ENCODE measurements at places on chromosomes 1 and 21.

DNA sequence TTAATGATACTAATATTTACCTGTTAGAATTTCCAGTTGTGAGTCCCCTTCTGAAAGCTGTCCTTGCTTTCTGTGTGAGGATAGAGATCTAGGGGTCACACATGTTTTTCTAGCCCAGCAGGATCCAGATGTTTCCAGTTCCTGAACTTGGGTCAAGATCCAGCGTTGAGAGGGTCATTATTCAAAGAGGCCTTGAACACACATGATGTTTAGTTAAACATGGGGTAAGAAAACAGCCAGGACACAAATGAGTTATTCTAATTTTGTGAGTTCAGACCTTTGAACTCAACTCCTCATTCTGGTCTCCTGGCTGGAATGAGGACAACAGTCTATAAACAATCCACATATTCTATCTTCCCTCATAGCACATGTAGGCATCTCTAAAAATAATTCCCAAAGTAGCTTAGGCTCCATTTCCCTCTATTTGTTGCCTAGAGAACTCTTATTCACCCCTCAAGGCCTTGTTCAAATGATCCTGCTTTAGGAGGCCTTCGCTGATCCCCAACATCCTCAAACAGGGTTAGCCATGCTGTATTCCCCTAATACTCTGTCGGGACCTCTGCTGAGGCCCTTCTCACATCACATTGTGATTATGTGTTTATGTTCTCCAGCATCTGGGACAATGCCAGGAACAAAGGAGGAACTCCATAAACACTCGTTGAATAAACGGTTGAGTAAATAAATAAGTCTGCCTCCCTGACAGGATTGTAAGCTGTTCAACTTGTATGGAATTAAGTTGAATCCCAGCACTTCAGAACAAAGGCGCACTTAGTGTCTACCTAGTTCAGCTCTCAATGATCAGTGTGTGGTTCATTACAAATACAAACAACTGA lies 15.0 kb upstream of the KCNN3 start:
- peak; percentile 77 for DNase-seq

DNA sequence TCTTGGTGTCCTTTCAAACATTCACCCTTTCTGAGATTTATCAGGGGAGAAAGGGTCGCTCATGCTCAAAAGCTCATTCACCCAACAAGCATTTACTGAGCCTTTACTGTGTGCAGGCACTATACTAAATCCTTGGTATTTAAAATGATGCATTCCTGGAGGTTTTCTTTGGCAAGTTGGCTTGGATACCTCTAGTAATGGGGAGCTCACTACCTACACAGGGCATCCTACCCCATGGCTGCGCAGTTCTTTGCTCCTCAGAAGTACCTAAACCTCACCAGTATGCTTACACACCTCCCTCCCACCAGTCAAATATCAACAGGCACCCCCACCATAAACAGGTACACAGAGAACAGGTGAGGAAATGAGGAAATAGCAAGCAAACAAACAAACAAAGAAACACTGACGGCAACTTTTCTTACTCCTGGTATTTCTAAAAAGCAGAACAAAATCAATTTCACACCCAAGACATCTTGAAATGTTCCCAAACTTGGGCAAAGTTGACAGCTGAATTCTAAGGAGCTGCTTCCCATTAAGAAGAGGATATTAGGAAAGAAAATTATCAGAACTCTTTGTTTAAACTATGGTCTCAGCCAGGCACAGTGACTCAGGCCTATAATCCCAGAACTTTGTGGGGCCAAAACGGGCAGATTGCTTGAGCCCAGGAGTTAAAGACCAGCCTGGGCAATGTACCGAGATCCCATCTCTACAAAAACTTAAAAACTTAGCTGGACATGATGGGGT lies 104.8 kb downstream of the PSMG1 start:
- DNase-seq, result no peak

- DNase-seq, result no peak
Measured at GRCh38 chr1:229243638-229244037, 27.3 kb upstream of the RAB4A start.

GRCh38 chr1:34858901-34859445 lies 576 bp downstream of the SMIM12 start:
- no peak for DNase-seq

- no peak for DNase-seq
Measured at GRCh38 chr1:159933347-159933746, 8.0 kb upstream of the TAGLN2 start.

- no peak for DNase-seq
Measured at GRCh38 chr1:84941843-84942242, 48.8 kb upstream of the LPAR3 start.

DNA sequence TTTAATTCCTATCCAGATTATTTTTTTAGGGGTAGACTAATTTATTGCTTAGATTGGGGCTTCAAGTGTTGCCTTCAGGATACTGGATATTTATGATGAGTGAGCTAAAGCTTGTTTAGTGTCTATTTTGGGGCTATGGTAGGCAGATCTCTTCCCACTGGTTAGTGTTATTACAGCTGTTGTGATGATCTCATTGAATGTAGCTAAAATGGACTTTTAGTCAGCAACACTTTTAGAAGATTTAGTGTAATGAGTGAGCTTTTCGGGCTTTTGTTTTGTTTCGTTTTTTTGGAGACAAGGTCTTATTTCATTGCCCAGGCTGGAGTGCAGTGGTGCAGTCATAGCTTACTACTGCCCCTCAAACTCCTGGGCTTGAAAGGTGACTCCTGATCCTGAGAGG lies 14.2 kb downstream of the THRAP3 start:
- DNase-seq, result no peak

- DNase-seq, result no peak
Measured at GRCh38 chr1:167127661-167128060, 33.8 kb downstream of the STYXL2 start.

DNA sequence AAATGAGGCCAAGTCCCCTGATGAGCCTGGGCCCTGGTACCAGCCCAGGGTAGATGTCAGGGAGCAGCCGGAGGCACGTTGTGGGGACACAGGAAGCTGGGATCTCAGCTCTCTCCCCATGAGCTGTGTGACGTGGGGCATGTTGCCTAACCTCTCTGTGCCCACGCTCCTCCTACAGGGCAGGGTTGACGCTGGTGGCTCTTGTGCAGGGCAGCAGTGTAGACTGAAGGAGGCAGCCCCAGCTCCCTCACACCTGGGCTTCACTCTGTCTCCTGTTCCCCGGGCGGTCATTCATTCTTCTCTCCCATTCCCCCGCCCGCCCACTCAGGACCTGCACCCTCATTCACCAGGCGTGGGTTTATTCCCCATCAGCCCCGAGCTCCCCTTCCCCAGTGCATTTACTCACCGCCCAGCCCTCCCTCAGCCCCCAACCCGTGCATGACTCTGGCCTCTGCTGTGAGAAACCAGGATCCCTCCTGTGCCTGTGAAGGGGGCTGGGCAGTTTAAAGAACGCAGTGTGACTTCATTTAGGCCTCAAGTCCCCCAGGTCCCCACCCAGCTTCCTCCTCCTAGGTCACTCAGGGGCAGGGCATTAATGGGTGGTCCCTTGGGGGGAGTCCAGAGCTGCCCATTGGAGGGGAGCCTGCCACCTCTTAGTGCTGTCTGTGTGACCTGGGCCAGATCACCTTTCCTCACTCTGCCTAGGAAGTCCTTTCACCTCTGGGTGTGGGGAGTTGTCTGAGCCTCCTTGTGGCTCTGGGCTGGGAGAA lies 285.7 kb downstream of the PTPRU start:
- DNase-seq, result no peak

GRCh38 chr1:198906739-198907422 lies 268.0 kb downstream of the PTPRC start:
- DNase-seq, result no peak

DNA sequence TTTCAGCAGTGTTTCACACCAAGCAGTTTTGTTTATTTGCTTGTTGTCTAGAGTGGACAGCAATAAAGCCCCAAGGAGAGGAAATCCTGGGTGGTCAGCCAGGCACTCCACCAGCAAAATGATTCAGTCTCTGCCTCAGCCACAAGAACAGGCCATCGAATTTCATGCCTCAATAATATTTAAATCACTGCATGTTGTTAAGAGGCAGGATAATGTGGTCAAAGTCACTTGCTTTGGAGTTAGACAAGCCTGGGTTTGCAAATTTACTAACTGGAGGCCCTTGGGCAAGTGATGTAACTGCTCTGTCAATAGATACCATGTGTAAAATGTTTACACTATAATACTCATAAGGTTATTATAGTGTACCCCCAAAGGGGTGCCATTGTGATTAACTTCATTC lies 349.6 kb downstream of the LMO4 start:
- peak; percentile 87 for DNase-seq

GRCh38 chr1:157993147-157993917 lies at the start of gene KIRREL1:
KIRREL1 (plus strand) TSS chr1:157993645; CDS start chr1:157993677, 32 bp downstream.
- no peak for DNase-seq

DNA sequence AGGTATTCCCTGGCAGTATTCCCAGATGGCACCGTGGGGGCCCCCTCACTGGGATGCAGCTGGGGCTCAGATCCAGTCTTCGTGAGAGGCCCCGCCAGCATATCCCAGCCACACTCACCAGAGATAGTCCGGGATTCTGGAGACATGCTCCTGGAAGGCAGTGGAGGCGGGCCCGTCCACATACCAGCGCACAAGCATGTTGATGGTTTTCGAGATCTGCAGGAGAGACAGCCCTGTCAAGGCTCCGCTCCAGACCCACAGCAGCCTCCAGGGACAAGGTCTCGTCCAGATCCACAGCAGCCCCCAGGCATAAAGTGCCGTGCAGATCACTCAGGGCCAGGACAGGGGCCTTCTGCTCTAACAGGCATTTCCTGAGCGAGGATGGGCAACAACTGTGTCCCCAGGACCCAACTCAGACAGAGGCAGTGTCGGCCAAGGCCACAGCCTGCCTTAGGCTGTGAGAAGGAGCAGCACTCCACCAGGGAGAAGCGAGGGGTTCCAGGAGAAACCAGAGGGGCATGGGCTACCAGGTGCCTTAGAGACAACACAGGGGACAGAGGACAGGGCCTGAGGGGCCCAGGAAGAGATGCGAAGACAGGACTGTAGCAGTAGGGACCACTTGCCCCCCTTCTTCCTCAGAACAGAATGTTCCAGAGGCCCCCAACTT lies 14.8 kb downstream of the LSS start:
- no peak for DNase-seq

- no peak for DNase-seq
Measured at GRCh38 chr1:61459345-61459744, 265.6 kb downstream of the TM2D1 start.

- DNase-seq, result no peak
Measured at GRCh38 chr21:24148461-24148860, 1458.8 kb downstream of the MRPL39 start.

GRCh38 chr1:53061859-53062707 lies at the start of gene PODN:
PODN (plus strand) TSS chr1:53062213; CDS start chr1:53069856, 7,643 bp downstream.
- no peak for DNase-seq

- no peak for DNase-seq
Measured at GRCh38 chr1:31943546-31944184, 5.5 kb upstream of the PTP4A2 start.

DNA sequence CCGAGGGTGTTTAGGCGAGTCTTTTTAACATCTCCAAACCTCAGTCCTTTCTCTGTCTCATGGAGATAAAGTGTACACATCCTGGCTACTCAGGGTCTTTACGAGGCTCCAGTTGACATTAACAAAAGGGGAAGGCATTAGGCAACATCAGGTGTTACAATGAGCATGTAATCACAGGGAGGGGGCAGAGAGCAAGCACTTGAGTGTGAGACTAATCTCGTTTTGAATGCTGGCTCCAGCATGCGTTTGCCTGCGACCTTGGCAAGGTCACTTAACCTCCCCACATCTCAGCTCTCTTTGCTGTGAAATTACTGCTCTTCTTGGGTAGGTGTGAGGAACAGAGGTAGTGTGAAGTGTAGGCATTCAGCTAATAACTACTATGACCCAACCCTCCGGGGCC lies 3.1 kb downstream of the TNNT2 start:
- no peak for DNase-seq

- DNase-seq, result no peak
Measured at GRCh38 chr1:73604739-73605138, 593.2 kb downstream of the LRRIQ3 start.

DNA sequence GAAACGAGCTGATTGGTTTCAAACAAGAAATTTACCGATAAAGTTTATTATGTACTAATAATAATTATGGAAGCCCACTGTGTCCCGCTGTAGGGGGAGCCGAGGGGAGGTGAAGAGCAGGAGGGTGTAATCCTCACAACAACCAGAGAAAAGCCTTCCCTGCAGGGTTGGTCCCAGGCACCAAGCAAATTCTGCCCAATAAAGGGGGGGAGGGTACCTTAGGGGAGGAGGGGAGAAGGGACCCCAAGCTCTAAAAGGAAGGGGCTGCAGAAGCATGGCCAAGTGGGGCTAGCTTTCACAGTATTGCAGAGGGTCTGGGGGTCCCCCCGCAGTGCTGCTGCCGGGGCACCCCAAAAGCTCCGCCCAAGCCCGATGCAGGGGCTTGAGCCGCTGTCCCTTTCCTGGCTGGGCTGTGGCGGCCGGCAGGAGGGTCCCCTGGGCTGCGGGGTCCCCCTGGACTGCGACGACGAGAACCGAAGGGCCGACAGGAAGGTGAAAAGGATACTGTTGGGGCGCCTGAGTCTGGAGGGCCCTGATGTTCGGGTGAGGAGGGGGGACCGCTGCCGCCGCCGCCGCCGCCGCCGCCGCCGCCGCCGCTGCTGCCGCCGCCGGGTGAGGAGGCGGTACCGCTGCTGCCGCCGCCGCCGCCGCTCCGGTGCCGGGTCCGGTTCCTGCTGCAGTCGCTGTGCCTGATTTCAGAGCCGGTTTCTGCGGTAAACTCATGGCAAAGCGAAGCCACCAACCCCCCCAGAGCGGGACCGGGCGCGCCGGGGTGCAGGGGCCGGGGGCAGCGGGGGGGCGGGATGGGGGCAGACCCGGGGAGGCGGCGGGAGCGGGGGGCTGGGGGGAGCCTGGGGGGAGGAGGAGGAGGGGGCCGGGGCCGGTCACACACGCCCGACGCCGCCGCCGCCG lies 771 bp downstream of the EIF4G3 start:
- DNase-seq, result peak; percentile 17

DNA sequence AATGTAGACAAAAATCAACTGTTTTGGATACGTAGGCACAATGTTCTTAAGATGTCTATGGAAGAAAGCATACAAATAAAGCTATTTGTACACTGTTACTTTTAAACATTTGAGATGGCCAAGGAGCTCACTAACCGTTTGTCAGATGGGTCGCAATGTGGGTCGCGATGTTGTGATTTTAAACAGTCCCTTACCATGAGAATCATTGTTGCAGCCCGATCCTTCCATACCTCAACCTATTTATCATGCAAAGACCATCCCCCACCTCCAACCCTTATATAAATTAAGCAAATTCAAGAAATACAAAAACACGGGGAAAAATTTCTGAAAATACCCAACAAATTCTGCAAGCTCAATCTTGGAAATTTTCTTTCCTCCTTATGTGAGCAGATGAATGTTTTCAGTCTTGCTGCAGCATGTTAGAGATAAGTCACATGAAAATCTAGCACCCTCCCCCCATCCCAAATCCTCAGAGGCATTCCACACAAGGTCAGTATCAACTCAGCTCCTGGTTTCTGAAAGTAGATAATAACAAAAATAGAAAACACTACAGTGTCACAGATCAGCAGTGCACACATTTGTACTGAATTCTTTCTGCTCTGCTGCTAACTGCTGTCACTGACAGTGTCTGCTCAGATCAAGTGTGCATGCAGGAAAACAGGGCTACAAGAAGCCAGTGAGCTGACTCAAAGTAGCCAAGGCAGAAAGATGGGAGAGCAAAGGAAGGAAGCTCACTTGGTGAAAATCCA lies 92.9 kb upstream of the TTC39A start:
- DNase-seq, result no peak

- no peak for DNase-seq
Measured at GRCh38 chr1:15459771-15460707, 3.5 kb downstream of the CELA2A start.

Measured in DMS79 (cell line).